ENCODE measurements at places on chromosomes 4 and X.

DNA sequence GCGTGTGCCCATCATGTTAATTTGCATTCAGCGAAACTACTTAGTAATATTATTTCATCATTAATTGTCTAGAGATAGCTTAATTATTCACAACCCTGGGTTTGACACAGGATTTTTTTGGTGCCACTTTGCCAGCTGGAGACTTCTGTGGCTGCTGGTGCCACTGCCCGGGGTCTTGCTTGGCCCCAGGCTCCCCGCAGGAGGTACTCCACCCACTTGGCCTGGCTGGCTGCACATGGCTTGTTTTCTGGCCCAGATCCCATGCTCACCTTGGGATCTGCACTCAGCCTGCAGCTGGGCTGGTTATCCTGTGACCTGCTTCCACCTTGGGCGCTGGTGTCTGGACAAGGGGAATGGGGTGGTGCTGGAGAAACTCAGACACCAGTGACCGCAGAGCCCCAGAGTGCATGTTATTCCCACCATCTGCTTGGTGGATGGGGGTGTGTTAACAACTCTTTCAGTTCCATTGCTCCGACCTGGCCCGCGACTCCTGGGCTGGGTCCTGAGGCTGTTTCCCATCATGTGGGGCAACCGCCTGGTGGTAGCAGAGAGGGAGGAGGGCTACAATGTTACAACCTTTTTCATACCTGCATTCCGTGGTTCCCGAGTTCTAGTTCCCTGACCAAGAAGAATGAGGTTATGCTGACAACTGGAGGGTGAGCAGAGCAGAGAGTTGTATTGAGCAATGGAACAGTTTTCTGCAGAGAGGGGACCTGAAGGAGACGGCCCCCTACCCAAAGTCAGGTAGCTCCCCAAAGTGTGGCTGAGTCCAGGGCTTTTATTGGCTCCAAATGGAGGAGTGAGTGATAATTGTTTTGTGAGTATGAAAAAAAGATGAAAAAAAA lies 1950.0 kb upstream of the IGFBP7 start:
- no peak for DNase-seq

- no peak for DNase-seq
Measured at GRCh38 chr4:10226756-10227155, 110.2 kb upstream of the WDR1 start.

GRCh38 chr4:139768896-139769295 lies 103.3 kb downstream of the MGST2 start:
- no peak for DNase-seq

- no peak for DNase-seq
Measured at GRCh38 chr4:142164767-142165500, 528.6 kb downstream of the IL15 start.

DNA sequence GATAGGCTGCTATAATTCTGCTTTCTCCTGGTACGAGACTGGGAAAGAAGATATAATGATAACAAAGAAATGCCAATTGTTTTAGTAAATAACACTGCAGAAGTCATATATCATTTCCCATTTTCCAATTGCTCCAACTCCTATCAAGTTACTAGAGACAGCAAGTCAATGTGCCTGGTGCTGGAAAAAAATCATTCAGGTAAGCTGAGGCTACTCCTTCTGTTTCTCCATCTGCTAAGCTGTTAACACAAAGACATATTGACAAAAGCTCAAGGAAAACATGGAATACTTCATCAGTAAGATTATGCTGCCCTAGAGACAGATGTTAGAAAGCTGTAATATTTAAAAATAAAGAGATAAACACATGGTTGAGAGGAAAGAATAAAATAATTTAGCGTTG lies 10.0 kb downstream of the NAA11 start:
- no peak for DNase-seq

GRCh38 chr4:4913147-4913561 lies 53.7 kb downstream of the MSX1 start:
- DNase-seq: no peak

GRCh38 chr4:75920327-75920726 lies 18.1 kb upstream of the PPEF2 start:
- DNase-seq: no peak

Measured in activated gamma-delta T cell treated with anti-CD3 and anti-CD28 coated beads, Interleukin-2, amount 50 U/mL, for 16 hours (primary cell).